Omental fat pad (tissue), 4 donors: ENCODE measurements at places on chromosomes 13 and 19.

DNA sequence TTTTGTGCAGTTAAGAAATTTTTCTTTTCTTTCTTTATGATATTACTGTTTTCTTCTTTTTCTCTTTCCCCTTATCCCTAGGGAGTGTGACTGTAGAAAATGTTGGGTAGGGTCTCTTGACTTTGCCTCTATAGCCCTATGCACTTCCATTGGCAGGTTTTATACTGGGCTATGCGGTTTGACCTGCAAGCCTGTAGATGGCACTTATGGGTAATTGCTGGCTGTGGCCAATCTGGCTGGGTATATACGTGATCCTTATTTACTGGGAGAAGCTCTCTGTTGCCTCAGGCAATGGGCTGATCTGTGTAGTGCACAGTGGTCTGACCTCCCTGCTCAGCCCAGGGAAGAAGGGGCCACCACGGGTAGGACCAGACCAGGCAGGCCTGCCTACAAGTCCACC lies 78.8 kb downstream of the RAP2A start:
- DNase-seq, result no peak

- DNase-seq, result no peak
These were observed 56.5 kb downstream of the VAV1 start for GRCh38 chr19:6828698-6829633.

- DNase-seq, result no peak
These were observed 214.6 kb downstream of the OXGR1 start for GRCh38 chr13:96779691-96780090.

DNA sequence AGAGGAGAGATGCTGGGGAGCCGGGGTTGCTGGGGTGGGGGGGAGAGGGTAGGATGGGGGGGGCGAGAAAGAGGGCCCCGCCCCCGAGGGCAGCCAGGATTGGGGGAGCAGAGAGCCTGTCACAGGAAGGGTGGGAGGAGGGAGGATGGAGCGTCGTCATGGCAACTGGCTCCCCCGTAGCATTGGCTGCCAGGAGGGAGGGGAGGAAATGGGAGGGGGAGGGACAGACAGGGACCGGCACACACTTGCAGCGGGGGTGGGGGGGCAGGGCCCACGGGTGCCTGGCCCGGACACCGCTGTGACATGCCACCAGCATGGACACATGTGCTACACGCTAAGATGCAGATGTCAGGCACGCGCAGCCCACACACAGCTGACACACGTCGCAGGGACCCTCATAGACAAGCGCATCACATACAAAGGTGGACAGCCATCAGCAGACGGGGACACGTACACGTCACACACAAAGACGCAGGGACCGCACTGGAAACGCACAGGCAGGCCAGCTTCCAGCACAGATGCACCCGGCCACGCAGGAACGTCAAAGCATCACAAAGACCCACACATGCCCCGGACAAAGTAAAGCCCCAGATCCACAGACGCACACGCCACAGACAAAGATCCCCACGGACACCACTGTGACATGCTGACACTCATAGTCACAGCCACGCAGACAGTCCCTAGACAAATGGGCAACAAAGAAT lies at the start of gene LMTK3:
LMTK3 (minus strand) TSS at position 36 of the 704 bp plus-strand sequence. CDS start 259 bp downstream, outside the sequence.
- no peak for DNase-seq

DNA sequence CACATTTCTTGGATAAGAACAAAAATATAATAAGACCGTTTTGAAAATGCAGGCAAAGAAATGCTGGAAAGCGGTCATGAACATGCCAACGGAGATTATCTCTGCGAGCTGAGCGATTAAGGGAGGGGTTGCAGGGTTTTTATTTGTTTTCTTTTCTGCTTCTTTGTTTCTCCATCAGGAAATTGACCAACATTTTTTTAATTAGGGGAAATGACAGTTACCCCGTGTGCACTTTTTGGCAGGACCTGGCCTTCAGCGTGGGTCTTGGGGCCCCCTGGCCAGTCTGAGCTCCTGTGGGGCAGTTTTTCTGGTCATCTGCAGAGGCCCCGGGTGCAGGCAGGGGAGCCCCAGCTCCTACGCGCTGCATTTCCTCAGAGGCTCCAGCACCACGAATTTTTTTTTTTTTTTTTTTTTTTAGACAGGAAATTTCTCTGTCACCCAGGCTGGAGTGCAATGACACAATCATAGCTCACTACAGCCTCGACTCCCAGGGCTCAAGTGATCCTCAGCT lies 31.3 kb upstream of the HOMER3 start:
- no peak for DNase-seq

DNA sequence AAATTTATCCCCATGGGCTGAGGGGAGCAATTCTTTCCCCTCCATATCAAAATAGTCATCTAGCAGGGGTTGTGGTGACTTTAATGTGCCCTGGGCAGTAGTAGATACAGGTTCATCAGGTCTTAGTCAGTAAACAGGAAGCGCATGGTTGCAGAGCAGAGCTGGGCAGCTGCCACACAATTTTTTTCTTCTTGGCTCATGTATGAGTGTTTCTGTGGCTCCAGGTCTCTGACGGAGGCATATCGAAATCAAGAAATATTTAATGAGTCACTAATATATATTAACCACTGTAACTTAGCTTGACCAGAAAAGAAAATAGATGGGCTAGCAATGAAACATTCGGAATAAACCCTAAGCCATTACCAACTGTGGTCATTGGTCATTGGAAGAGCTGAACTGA lies 68.4 kb upstream of the UBL3 start:
- no peak for DNase-seq

GRCh38 chr19:8666814-8667405 lies 31.7 kb downstream of the ACTL9 start:
- no peak for DNase-seq

DNA sequence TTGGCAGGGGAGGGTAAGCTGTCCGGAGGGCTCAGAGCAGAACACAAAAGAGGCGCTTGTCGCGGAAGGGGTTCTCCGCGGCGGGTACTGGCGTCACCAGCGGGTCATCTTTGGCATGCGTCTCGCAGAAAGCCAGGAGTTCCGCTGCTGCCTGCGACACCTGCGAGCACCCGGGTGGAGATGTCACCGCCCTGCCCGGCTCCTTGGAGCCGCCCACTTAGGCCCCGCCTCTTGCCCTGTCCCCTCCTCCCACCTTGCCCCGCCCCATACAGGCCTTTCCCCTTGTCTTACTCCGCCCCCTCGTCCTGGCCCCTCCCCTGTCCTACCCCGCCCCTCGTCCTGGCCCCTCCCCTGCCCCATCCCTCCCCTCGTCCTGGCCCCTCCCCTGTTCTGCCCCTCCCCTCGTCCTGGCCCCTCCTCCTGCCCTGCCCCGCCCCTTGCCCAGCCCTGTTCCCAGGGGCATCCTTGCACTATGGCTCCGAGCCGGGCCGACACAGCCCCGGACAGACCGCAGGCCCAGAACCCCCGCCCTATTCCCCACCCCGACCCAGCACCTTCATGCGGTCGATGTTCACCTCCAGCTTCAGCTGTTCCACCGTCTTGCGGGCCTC lies 1.9 kb downstream of the GNG8 start:
- DNase-seq, result no peak

DNA sequence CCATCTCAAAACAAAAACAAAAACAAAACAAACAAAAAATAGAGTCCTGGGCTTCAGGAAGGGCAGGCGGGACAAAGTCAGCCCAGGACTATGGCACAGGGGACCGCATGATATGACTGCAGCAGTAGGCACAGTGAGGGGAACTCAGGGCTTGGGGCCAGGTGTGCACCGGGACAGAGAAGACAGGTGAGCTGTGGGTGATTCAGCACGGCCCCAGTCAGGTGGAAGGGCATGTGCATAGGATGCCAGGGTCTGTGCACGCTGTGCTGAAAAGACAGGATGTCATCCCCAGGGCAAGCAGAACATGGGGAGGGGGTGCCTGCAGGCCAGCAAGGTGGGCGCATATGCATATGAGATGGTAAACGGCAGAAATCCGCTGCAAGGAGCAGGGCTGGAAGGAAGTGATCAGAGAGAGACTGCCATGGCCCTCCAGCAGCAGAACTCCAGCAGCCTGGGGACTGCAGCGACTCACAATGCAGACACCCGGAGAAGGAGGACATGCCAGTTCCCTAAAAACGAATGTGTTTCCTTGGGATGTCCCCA lies 15.0 kb downstream of the EPS15L1 start:
- no peak for DNase-seq

GRCh38 chr13:51728275-51728673 lies 75.7 kb downstream of the DHRS12 start:
- DNase-seq, result no peak

- no peak for DNase-seq
These were observed 376.4 kb downstream of the GPC6 start for GRCh38 chr13:93603043-93603442.

DNA sequence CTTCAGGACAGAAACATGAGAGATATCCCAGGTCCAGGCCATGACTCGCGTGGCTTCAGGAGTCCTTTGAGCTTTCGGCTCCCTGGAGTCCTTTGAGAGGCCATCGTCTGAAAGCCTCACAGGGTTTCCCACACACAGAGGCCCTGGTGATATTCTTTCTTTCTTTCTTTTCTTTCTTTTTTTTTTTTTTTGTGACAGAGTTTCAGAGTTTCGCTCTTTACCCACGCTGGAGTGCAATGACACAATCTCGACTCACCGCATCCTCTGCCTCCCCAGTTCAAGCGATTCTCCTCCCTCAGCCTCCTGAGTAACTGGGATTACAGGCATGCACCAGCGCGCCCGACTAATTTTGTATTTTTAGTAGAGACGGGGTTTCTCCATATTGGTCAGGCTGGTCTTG lies 5.5 kb downstream of the SIN3B start:
- DNase-seq, result no peak

DNA sequence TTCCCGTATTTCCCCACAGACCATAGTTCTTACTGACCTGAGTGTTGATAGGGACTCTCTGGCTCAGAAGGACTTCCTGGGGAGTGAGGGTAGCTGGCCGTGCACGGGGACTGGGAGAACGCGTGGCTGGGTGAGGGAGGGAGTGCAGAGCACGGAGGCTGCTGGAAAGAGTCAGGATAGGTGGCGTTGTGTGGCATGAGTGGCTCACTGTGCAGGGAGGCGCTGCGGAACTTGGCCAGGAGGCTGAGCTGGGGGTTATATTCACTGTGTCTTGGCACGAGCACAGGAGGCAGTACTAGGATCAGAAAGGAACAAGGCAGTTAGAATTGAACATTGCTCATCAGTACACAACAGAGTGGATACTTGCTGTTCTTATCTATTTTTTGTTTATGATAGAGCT lies 47.4 kb downstream of the SMAD9 start:
- DNase-seq, result no peak

DNA sequence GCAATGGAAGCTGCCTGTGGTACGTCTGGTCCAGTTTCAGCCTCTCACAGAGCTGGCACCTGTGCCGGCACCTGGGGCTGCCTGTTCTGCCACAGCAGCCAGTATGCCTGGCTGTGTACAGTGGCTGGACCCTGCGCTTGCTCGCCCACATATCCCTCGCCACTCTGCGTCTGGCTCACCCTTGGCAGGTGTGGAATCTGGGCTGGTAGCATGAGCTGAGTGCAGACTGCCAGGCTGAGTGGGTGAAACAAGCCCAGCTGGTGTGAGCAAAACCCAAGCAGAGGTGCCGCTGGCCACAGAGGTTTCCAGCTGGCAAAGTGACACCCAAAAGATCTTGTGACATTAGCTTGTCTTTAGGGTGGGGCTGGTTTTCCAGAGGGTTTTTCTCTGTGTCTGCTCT lies 80.7 kb downstream of the ING1 start:
- no peak for DNase-seq

DNA sequence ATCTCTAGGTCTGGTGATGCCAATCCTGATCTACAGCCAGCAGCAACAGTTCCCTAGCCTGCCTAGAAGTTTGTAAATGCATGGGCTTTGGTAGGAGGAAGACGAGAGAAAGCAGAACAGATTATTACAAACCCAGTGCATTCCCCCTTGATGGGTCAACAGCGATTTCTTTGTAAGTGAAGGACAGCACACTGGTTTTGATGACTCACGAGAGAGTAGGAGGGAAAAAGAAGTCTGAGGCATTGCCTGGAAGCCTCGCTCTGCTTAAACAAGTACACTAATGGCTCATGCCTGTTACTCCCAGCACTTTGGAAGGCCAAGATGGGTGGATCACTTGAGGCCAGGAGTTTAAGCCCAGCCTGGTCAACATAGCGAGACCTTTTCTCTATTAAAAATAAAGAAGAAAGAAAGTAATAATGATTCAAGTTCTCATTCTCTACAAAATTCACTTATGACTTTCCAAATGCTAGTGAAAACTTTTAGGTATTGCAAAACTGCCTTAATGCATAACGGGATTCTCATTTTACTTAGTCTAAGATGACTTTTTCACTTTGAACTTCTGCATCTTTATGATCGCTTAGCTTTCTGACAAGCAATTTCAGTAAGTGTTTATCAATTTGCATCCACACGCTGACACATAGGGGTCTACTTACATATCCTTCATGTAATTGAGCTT lies 47.7 kb upstream of the USPL1 start:
- DNase-seq, result no peak

GRCh38 chr13:24680258-24680920 lies at the start of gene ATP12A:
Gene ATP12A, plus strand, starts transcription at chr13:24680408. Its CDS starts 336 bp downstream, at chr13:24680744.
- DNase-seq, result no peak

- no peak for DNase-seq
These were observed 71.3 kb downstream of the LHFPL6 start for GRCh38 chr13:39531646-39532045.

DNA sequence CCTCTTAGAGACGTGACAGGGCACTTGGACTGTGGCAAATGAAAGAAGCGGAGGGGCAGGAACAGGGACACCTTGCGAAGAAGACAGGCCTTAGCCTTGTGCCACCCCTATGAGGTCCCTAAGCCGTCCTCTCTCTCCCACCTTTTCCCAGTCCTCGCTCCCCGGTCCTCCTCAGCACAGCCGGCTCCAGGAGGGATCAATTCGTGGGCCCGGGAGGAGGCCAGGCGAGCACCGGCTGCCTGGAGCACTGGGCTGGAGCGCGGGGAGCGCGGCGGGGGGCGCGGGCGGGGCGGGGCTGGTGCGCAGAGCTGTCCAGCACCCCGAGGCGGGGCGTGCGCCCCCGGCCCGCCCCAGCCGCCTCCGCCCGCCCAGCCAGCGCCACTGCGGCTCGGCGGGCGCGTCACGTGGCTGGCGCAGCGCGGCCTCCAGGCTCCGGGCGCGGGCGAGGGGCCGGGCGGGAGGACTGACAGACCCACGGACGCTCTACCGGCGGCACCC lies at the start of gene LRP3:
LRP3 (plus strand) TSS at position 466 of the 498 bp plus-strand sequence. CDS start 456 bp downstream, outside the sequence.
- DNase-seq, result no peak

- DNase-seq, result no peak
These were observed 3.3 kb upstream of the KLK11 start for GRCh38 chr19:51029718-51030117.

- DNase-seq, result no peak
These were observed 148.0 kb downstream of the PTPRS start for GRCh38 chr19:5192568-5192967.

DNA sequence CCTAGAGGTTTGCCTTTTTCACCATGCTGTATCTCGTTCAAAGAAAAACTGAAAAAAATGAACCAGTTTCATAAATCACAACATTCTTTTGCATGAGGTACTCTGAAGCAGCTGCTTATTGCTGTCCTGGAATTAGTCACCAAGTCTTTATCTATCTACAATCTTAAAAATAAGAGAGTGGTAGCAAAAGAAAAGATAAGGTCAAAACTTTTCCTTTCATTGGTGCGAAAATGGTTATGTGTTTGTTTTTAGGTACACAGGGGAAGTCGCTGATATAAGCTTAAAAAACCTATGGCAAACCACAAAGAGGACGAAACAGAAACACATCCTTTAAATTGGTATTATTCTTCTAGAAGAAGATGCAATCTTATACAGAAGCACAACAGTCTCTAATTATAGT lies 20.7 kb downstream of the OBI1 start:
- no peak for DNase-seq
